Glomerular endothelial cell (primary cell): ENCODE measurements at places on chromosomes 12 and 14. TPM values are rescaled to one million over a fixed set of nuclear protein-coding genes. Genes with fewer than 3 reads are reported as not detected.

The KRT5 gene
- not detected in 2 replicates for total RNA-seq

The MYH7 gene
- total RNA-seq, result not detected in 2 replicates

The SLC17A8 gene
- not detected in 2 replicates for total RNA-seq

The SLC25A21 gene
- total RNA-seq, result 0.58 and 1.7 TPM in 2 replicates

The SERPINA9 gene
- not detected in 2 replicates for total RNA-seq

The TAS2R31 gene
- total RNA-seq, result 0.44 and 2.9 TPM in 2 replicates

The C2CD5 gene
- total RNA-seq, result 12.4 and 34.5 TPM in 2 replicates

The PLEKHD1 gene
- total RNA-seq, result 0.18 TPM in 1 of 2 replicates, not detected in the other

The KRT75 gene
- not detected in 2 replicates for total RNA-seq

The ALG10B gene
- total RNA-seq, result 4.1 and 5.3 TPM in 2 replicates

The TCL1B gene
- total RNA-seq, result not detected in 2 replicates

The ARG2 gene
- 7.1 and 17.0 TPM in 2 replicates for total RNA-seq

The ACOT6 gene
- not detected in 2 replicates for total RNA-seq

The DAD1 gene
- total RNA-seq, result 455 and 554 TPM in 2 replicates

The SERPINA10 gene
- total RNA-seq, result not detected in 2 replicates

The SYNDIG1L gene
- total RNA-seq, result not detected in 2 replicates

The CNTN1 gene
- under 0.01 and 2.3 TPM in 2 replicates for total RNA-seq

The OAS3 gene
- total RNA-seq, result 13.6 and 62.9 TPM in 2 replicates

The EMC9 gene
- total RNA-seq, result 12.3 and 16.9 TPM in 2 replicates

The ZNF410 gene
- 34.5 and 36.5 TPM in 2 replicates for total RNA-seq

The FAM186B gene
- total RNA-seq, result 0.05 and 0.12 TPM in 2 replicates

The AVPR1A gene
- not detected in 2 replicates for total RNA-seq

The ATP6V1D gene
- total RNA-seq, result 85.3 and 106 TPM in 2 replicates

The WNT5B gene
- total RNA-seq, result 9.4 and 9.6 TPM in 2 replicates

The CLEC2B gene
- total RNA-seq, result 31.2 and 51.1 TPM in 2 replicates

The BCL2L14 gene
- total RNA-seq, result not detected in 2 replicates

The KSR2 gene
- total RNA-seq, result 1.3 and 3.6 TPM in 2 replicates

The INF2 gene
- 118 and 140 TPM in 2 replicates for total RNA-seq

The IQSEC3 gene
- 0.15 and 0.18 TPM in 2 replicates for total RNA-seq

The C12orf57 gene
- 180 and 194 TPM in 2 replicates for total RNA-seq

The GLIPR1L1 gene
- not detected in 2 replicates for total RNA-seq

The ENO2 gene
- 18.1 and 18.4 TPM in 2 replicates for total RNA-seq

The BHLHE41 gene
- total RNA-seq, result 2.7 and 4.4 TPM in 2 replicates

The ST8SIA1 gene
- total RNA-seq, result 1.0 and 1.2 TPM in 2 replicates

The BICDL1 gene
- 0.70 TPM in 1 of 2 replicates, not detected in the other for total RNA-seq
